ENCODE measurements at places on chromosomes 3 and 15. TPM values are rescaled to one million over a fixed set of nuclear protein-coding genes. Genes with fewer than 3 reads are reported as not detected.

CPLX3 gene
- 0.16 TPM for total RNA-seq

GP9 gene
- total RNA-seq = not detected

ARHGEF26 gene
- not detected for total RNA-seq

DNA sequence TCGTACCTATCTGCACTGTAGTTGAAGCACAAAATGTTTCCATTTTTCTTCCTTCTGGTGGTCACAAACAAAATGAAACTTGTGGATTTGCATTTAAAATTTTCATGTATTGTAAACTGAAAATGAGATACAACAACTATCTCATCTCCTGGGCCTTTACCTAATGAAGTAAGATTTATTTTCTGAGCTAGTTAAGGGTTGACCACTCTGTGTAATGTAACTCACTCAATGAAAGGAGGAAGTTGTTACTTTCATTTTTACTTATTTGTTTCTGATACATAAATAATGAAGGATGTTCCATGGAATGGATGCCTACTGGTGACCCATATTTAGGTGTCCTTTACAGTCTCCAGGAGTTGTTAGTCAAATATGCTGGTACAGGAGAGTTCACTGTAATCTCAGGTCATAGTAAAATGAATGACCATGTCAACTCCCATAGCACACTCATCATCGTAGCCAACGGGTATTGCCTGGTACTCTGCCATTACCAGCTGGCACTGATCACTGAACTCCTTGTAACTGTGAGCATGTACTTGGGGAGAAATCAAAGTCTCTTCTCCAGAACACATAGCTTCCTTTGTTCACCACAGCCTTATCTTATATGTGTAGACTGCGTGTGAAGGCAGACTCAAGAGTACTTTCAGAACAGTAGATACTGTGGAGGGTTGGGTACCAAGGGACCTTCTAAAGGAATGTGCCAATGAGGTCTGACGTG, 474.2 kb upstream of the ROBO2 start:
- no peaks in the 10 kb centered on the region for H3K4me1 ChIP-seq
- no peak overlapping the region for H3K4me3 ChIP-seq
- H3K27me3 ChIP-seq = no peaks in the 10 kb centered on the region
- H3K36me3 ChIP-seq = no peaks in the 10 kb centered on the region

DNA sequence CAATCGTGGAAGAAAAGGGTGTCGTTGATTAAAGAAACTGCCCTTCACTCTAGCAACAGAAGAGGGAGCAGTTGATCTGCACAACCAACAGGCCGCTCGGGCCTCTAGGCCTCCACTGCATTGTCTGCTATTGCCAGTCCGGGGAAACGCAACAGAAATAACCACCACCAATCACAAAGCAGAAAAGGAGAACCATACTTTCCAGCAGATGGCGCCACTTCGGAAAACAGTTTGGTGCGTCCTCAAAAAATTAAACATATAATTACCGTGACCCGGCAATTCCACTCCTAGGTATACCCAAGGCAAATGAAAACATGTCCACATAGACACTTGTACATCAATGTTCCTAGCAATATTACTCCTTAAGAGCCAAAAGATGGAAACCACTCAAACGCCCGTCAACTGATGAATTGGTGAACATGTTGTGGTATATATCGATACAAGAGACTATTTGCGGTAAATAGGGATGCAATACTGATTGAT, 154.1 kb downstream of the TJP1 start:
- peaks cover 8% of the 10 kb centered on the region for H3K27me3 ChIP-seq
- no peaks in the 10 kb centered on the region for H3K4me1 ChIP-seq
- no peak for DNase-seq
- no peaks in the 10 kb centered on the region for H3K36me3 ChIP-seq
- no peak overlapping the region for H3K4me3 ChIP-seq

DNA sequence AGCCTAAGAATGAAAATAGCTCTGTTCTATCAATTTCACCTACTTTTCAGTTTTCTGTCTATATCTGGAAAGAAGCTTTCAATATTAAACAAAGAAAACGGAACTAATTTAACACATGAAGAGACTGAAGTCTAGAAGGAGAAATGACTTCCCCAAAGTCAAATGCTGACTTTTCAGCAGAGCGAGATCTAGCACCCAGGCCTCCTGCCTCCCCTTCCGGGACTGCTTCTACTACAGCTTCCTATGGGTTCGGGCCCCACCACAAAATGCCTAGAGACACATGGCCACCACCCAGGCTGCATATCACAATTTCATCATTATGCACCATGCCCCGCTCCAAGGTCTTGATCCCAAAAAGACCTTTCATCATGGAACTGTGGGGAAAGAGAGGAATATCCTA, 104.5 kb downstream of the SST start:
- no peaks in the 10 kb centered on the region for H3K4me1 ChIP-seq
- H3K36me3 ChIP-seq = no peaks in the 10 kb centered on the region
- no peaks in the 10 kb centered on the region for H3K27me3 ChIP-seq
- H3K4me3 ChIP-seq = no peak overlapping the region

- peaks cover 70% of the 10 kb centered on the region for H3K4me1 ChIP-seq
- H3K4me3 ChIP-seq = no peak overlapping the region
- no peaks in the 10 kb centered on the region for H3K27me3 ChIP-seq
- DNase-seq = no peak
These were observed 4.1 kb downstream of the PXYLP1 start for GRCh38 chr3:141235661-141236171.

All from CD4-positive, alpha-beta T cell (primary cell).